ENCODE measurements at places on chromosomes 7 and 10.

DNA sequence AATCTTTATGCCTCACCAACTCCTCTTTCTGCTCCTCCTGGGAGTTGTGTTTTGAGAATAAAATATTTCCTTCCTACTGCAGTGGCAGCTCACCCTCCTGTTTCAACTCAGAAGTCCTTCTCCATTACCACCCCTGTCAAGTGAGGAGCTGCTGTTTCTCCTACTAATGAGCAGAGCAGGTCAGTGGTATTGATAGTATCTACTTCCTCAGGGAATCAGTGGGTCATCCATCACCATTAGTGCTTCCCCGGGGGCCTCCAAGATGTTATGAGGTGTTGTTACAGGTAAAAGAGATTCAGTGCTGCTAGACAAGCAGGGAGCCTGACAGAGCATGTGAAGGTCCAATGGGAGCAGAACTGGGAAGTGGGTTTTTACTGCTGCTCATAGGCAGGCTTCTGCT, 795.2 kb downstream of the REEP3 start:
- no peak for DNase-seq

DNA sequence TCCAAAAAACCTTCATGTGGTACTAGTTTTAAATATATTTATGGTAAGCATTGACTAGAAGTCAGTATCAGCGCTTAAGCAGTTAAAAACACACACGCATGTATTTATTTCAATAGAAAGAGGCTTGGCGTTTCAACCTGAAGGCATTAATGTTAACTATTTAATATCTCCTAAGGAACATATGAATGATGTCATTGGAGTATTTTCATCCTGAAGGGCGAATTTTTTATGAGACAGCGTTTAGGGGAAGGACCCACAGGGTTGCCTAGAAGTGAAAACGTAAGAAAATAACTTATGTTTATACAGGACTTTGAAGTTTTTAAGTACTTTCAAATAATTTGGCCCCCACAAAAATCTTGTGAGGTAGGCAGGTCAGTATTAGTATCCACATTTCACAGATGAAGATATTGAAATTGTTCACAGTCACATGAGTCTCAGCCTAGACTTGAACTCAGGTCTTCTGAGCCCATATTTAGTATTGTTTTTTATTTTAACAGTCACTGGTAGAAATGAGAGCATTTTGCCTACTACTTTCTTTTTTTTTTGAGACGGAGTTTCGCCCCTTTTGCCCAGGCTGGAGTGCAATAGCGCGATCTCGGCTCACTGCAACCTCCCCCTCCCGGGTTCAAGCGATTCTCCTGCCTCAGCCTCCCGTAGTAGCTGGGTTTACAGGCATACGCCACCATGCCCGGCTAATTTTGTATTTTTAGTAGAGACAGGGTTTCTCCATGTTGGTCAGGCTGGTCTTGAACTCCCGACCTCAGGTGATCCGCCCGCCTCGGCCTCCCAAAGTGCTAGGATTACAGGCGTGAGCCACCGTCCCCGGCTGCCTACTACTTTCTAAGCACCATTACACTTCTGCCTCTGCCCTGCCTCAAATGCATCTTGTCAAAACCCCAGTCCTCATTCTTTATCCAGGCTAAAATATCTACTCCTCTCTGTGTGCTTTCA, 1.8 kb downstream of the SLK start:
- DNase-seq = no peak

DNA sequence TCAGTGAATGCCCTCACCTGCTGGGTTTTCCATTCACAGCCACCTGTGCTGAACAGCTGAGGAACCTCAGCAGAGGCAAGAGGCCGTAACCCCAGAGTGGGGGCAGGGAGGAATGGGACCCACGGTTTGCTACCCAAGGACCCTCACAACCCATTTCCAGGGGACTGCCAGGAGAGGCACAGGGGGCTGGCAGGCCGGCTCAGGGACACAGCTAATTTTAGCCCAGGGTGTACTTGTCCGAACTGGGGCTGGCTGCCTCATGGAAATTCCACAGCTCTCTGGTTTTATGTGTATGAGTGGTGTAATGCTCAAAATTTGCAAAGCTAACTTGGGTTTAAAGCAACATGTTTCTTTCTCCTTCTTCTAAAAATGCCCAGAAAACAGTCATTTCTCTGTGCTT, 42.2 kb downstream of the MINDY4 start:
- DNase-seq = no peak

GRCh38 chr10:110433740-110434139, 64.0 kb upstream of the DUSP5 start:
- peak; percentile 54 for DNase-seq

- no peak for DNase-seq
These were observed 70.6 kb downstream of the MCMBP start for GRCh38 chr10:119801998-119802538.

- peak; percentile 83 for DNase-seq
These were observed 44.2 kb upstream of the DPYSL4 start for GRCh38 chr10:132142396-132143161.

- no peak for DNase-seq
These were observed 126.7 kb downstream of the INHBA start for GRCh38 chr7:41576166-41576565.

GRCh38 chr10:96673318-96674099, 46.8 kb downstream of the PIK3AP1 start:
- no peak for DNase-seq

GRCh38 chr7:22864855-22865601, 42.4 kb upstream of the TOMM7 start:
- DNase-seq = no peak

GRCh38 chr7:82156168-82156567, 287.4 kb downstream of the CACNA2D1 start:
- no peak for DNase-seq

- DNase-seq = no peak
These were observed 39.4 kb downstream of the CCNJ start for GRCh38 chr10:96082748-96083147.

DNA sequence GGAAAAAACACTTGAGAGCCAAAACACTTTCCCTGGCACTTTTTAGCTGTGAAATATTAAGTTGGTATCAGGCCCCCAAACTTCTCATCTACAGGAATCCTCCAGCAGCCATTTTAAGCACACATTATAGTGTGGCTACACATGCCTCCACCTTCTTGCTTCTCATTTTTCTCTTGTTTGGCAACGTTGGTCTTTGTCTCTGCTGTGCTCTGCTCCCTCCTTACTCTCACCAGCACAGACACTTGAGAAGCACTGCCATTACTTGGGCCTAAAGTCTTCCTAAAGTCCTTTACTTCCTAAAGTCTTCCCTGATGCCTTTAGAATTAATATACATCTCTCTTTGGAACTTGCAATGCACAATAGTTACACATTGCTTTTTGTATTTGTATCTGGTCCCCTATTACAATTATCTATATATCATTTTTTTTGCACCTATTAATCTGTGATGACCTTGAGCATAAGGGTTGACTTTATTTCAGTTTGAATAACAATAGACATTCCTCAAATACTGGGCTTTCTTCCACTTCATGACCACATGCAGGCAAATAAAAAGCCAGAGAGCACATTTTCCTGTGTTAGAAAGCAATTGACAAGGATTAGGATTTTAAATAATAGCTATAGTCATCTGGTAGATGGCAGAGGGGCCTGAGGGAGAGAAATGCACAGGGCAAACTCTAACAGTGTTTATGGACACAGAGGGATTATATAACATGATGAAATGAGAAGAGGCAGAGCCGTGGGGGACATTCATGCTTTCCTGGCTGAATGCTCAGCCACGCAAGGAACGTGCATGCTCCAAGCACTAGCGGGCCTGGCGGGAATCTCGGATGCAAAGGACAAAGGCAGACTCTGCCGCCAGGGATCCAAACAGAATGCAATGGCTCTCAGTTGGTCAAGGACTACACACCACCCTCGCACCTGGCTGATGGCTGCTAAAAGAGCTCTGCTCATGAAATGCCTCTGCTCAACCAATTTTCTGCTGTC, 99.3 kb downstream of the CDC14C start:
- no peak for DNase-seq

GRCh38 chr7:116024826-116025809, 5.4 kb downstream of the TFEC start:
- no peak for DNase-seq

DNA sequence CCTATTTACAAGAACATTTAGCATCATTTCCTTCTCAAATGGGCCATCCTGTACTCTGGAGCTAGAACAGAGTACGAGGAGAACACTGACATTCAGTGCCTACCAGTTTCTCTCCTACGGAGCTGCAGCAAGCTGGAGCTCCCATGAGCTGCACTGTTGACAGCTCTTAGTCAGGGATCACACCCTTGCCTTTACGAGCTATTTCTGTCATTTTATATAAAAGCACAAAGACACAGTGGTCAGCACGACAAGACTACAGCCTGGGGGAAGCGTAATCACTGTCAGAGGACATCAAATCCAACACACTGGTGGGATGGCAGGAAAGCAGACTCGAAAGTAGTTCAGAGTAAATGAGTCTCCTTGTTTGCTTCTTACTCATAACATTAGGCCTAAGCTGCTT, 2.7 kb downstream of the CDCA7L start:
- DNase-seq = no peak

DNA sequence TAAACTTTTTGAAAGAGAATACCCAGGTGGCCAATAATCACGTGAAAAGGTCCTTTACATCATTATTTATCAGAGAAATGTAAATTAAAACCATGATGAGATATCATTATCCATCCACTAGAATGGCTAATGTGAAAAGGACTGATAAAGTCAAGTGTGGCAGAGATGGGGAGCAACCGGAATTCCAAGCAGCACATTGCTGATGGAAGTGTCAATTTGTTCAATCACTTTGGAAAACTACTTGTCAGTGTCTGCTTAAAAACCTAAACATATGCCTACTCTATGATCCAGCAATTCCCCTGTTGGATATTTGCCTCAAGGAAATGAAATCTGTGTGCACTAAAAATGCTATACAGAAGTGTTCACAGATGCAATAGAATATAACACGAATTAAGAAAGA, 465.6 kb downstream of the PLXNA4 start:
- DNase-seq = no peak

GRCh38 chr10:5103481-5103880, 9.3 kb downstream of the AKR1C3 start:
- DNase-seq = no peak

GRCh38 chr7:114986190-114987180, 64.6 kb downstream of the MDFIC start:
- DNase-seq = no peak

DNA sequence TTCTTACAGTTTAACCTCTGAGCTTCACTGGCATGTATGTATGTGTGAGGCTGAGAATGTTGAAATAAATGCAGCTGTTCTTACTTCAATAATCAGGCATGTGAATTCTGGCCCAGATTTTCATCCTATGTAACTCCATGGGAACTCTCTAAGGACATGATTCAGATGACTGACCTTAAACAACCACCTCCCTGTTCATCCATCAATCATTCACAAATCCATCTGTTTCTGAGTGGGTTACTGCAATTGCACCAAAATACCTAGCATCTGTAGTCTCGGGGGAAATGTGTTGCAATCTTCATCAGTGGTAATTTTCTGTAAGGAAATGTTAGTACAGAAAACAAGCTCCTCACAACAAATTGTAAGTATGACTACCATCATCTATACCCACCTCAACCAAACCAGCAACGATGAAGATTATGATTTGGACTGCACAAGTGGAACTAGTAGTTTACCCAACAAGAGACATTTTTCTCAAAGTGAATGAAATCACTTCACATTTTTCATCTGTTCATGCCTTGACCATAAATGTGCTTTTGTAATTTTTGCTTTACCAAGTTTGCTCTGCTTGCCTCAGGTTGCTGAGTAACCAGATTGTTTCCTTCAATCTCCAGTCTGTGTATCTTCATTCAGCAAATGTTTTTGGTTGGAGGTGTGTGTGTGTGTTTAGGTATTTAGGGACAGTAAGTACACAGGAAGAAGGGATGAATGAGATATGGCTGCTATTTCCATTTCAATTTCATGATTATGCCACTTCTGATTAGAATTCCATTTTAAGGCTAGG, 65.7 kb upstream of the FZD8 start:
- no peak for DNase-seq

DNA sequence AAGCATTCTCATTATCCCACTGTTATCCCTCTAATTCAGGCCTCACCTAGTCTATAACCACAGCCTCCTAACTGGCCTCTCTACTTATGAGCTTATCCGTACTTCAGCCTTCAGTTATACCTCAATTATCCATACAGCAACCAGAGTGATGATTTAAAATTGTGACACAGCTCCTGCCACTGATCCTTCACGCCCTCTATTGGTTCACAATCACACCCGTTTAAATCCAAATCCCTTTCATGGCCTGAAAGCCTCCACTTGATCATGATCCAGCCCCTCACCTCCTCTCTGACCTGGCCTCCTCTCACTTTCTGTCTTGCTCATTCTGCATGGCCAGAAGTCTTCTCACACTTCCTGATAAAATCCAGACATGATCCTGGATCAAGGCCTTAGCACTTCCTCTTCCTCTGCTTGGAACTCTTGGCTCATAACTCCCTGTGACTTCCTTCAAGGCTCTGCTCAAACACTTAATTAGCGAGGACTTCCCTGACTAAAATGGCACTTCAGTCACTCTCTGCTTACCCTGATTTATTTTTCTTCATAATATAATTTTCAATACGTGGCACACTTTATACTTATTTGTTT, 19.0 kb upstream of the TMEM26 start:
- DNase-seq = no peak

- no peak for DNase-seq
These were observed 136.1 kb upstream of the COBL start for GRCh38 chr7:51452694-51453093.

DNA sequence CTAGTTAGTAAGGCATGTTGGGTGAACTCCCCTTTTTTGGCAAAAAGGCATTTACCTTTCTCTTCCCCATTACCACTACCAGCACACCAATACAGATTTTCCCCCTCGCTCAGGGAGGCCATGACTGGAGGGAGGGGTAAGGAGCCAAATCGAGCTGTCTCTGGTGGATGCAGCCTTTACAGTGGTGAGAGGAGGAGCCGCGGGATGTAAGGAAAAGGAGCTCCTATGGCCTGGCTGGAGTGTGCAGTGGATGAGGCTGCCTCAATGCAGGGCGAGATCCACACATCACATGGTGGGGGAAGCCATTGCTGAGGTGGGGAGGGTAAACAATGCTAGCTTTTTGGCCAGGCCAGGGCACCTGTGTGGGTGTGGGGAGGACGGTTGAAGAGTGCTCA, 416.2 kb downstream of the EXOC4 start:
- DNase-seq = no peak

DNA sequence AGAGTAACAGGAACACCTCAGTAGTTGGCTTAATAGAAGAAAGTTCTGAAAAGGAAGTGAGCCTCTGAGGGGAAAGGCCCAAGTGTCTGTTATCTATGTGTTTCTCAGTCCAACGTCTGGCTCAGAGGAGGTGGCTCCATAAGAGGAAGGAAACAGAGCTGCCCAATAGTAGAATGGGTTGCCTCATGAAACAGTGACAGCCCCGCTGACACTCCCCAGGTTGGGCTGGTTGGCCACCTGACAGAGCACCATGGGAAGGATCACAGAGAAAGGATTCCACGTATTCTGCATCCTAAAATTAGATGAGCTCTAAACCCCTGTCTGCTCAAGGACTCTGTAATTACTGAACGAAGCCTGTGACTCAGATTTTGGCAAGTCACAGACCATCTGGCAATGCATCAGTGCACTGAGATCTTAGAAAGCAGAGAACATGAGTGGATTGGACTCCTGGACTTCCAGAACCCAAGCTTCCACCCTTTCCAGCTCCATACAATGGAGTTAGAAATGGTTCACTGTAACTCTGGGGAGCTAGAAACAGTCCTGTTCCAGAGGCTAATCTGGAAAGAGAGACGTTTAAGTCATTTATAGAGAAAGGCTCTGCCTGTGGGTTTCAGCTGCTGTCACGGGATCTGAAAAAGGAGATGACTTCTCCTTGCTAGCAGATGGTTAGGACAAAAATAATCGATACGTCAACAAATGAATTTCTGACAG, 2.9 kb downstream of the PKD2L1 start:
- no peak for DNase-seq

All from activated effector memory CD4-positive, alpha-beta T cell treated with anti-CD3 and anti-CD28 coated beads, Interleukin-2, amount 50 U/mL, for 16 hours (primary cell).